Effector memory CD4-positive, alpha-beta T cell (primary cell): ENCODE measurements at places on chromosomes 3 and 15.

DNA sequence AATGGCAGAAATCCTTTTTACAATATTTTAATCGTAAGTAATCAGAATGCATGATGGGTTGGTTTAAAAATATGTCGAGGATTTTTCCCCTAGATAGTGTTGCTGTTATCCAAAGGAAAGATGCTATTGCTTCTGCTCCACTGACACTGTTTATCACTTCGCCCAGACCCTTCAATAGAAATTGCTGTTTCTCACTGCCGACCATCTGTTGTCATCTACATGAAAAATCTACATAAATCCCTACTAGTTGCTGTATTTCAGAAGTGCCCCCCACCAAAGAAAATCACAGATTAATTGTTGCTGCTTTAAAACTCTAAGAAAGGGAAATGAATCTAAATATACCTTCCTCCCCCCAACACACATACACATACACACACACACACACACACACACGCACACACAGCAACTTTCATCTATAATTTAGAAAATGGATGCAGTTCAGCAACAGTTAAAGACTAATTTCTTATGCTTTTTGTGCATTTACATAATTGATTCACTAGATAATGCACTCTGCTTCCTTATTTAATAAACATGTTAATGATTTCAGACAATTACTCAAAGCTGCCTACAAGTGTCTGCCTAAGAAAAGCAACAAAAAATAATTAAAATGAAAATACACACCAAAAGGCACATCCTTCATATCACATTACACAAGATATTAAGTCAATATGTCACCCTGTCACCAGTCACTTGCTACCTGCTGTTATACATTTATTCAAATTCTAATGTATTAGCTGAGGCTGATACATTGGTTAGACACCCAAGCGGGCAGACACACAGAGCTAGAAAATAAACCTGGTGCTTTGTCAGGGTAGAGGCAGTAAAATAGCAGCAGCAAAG, 82.8 kb downstream of the RORA start:
- no peak for DNase-seq

GRCh38 chr15:36313736-36314280, 265.6 kb upstream of the CDIN1 start:
- no peak for DNase-seq

GRCh38 chr3:61776390-61776789, 215.0 kb downstream of the PTPRG start:
- DNase-seq = no peak

DNA sequence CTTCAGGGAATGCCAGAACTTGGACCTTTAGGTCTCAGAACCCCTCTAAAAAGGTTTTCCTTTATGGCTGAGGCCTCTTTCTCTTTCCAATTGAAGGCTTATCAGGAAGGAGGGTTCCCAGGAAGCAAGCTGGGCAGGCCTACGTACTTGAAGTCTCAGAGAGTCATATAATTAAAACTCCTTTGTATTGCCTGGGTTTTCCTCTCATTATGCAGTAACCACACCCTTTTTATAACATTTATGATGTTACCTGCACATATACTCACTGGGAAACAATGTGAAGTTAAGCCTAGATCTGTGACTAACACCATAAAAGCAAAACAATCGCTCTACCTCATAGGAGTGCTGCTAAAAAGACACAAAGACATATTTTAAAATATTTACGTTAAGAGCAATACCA, 27.3 kb downstream of the SERP1 start:
- DNase-seq = no peak

- DNase-seq = no peak
Measured at GRCh38 chr15:85889956-85890619, 95.4 kb upstream of the KLHL25 start.
